ENCODE measurements at places on chromosomes 16 and 17. TPM values are rescaled to one million over a fixed set of nuclear protein-coding genes. Genes with fewer than 3 reads are reported as not detected.

DNA sequence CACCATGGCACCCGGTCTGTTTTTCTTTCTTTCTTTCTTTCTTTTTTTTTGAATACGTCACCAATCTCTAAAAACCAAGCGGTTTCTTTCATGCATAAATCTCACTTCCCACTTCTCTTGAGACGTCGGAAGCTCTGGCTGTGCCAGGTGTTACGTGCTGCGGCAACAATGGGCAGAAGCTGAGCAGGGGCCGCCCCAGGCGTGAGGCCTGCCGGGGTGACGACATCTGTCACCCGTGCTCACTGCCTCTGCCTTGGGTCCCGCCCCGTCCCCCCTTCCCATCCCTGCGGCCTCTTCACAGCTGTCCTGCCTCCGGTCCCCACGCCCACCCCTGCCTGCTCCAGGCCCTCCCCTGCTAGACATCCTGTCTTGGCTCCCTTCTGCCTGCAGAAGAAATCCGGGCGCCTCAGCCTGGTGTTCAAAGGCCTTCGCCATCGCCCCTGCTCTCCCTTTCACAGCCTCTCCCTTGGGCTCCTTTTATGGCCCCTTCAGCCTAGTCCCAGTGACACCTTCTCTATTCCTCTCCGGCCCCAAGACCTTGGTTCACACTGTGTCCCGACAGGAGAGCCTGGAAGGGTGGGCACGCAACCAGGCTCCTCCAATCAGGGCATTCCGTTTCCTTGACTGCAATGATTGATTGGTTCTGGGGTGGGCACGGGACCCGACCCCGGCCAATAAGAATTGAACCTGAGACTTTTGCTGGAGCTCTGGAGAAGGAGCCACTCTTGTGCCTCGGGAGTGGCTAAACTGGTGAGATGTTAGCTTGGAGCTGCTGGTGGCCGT is 4.8 kb downstream of the P2RX1 start:
- H3K4me3 ChIP-seq, result no peak overlapping the region
- no peaks in the 10 kb centered on the region for H3K36me3 ChIP-seq
- H3K27me3 ChIP-seq, result no peaks in the 10 kb centered on the region

Gene OTOP3
- total RNA-seq, result not detected

DNA sequence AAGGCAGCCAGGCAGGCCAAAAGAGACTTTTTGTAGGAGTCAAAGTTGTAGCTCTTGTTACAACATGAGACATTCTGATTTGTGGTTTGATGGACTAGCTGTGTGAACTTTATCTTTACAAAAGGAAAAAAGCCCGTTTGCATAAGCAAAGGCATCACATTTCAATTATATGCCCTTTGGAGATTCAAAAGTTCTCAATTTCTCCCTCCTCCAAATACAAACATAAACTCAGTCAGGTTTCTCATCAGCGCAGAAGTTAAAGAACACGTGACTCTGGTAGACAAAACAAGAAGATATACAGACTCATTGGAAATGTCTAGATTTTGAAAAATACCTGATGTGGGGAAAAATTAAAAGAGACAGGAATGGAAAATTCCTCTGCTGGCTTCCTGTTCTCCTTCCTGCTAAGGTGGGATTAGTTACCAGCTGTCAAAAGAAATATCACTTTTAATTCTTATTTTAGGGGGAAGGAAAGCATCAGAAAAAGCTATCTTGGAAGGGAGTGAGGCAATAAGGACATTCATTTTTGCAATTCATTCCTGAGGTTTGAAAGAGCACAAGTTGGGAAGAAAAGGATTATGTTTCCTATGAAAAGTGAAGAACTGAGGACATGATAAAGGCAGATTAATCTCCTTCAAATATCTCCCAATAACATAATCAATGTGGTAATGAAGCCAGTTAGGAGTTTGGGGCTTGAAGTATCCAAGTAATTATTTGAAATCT is 4.6 kb upstream of the KCNJ16 start:
- no peak for DNase-seq
- H3K27me3 ChIP-seq, result no peaks in the 10 kb centered on the region
- peaks cover 55% of the 10 kb centered on the region for H3K4me1 ChIP-seq
- peak overlapping the region; percentile 58 for H3K27ac ChIP-seq
- no peaks in the 10 kb centered on the region for H3K36me3 ChIP-seq

GRCh38 chr17:31536451-31536850 is 145.0 kb downstream of the RAB11FIP4 start:
- peaks cover 27% of the 10 kb centered on the region for H3K4me1 ChIP-seq
- peaks cover 3% of the 10 kb centered on the region for H3K36me3 ChIP-seq
- H3K27ac ChIP-seq, result peak overlapping the region; percentile 4
- no peak for DNase-seq
- H3K27me3 ChIP-seq, result no peaks in the 10 kb centered on the region

DNA sequence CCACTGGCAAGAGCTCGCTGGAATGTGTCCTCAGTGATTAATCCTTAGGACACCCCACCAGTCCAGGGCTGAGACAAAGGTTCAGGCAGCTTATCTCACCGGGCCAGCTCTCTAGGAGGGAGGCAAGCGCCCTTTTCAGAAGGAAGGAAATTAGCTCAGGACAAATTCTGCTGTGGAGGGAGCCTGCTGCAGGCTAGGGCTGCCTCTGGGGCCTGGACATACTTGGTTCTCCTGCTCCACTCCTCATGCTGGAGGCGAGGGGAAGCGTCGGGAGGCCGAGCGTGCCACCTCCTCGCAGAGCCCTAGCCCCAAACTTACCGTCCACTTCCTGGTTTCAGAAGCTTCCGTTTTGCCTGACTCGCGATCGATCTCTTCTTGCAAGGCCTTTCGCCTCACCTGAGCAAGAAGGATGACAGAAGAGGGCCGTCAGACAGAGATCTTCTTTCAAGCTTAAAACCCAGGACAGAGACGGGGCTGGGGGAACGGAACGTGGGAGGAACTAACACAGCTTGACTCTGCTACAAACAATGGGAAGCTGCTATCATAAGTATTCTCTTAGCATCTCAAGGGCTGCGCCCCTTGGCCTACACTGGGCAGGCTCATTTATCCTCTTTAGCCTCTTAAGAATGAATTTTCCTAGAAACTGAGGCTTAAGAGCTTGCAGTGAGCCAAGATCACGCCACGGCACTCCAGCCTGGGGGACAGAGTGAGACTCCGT is 7.7 kb downstream of the KNOP1 start:
- H3K4me1 ChIP-seq, result no peaks in the 10 kb centered on the region
- no peak overlapping the region for H3K27ac ChIP-seq
- H3K4me3 ChIP-seq, result no peak overlapping the region
- no peaks in the 10 kb centered on the region for H3K27me3 ChIP-seq

DNA sequence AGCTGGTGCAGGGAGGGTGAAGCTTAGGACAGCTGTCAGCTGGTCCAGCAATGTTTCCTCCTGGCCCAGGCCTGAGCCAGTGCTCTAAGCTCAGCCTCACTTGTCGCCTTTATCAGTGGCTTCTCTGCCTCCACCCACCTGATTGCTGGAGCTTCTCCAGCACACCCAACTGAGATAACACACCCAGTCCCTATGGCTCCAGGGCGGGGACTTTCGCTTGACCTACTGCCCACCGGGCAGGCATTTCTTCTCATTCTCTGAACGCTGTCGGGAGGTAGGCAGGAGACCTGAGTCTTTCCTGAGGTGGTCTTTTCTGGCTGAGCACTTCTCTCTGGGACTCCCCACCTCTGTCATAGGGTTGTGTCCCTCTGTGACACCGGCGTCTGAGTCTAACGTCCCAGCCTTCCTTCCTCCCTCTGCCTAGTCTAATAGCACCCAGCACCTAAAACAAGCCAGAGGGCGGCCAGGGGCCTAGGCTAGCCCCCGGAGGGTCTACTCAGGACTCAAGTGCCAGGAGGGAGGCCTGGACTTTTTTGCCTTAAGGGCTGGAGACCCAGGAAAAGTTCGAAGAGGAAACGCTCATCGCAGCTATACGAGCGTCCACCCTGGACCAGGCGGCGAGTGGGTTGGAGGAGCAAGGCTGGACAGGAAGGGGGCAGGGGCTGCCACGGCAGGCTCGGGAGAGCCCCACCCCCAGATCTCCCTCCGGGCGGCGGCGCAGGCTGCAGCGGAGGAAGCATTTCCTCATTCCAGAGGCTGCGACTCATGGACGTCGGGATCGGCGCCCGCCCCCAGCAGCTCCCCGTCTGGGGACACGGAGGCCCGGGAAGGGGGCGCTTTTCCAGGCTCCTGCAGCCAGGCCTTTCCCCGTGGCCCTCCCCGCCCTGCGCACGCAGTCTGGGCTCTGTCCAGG is 756 bp downstream of the TAX1BP3 start:
- peak overlapping the region; percentile 72 for H3K4me3 ChIP-seq
- H3K4me1 ChIP-seq, result peaks cover 14% of the 10 kb centered on the region
- DNase-seq, result peak; percentile 84
- peaks cover 21% of the 10 kb centered on the region for H3K36me3 ChIP-seq
- H3K27ac ChIP-seq, result peak overlapping the region; percentile 89

Measured in thyroid gland (tissue), 4 donors.